HCEC 1CT (cell line): ENCODE measurements at places on chromosomes 12 and 14.

GRCh38 chr12:70628701-70629480 lies 8.3 kb downstream of the PTPRB start:
- no peak for DNase-seq

DNA sequence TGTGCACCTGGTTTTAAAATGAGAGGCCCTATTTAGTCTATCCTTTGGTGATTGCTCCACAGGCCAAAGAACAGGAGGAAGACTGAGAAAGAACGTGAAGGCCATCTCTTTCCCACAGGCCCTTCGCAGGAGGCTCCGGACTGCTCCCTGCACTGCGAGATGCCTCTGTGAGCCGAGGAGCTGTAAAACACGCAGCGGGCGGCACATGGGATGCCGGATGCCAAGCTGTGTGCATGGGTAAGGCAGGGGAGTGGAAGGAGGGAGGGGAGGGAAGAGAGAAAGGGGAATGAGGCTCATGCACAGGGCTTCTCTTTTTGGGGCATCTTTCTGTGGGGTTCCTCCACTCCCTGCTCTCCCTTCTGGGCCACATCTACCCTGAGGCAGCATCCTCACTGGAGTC lies 61.6 kb downstream of the SPTB start:
- DNase-seq: no peak

DNA sequence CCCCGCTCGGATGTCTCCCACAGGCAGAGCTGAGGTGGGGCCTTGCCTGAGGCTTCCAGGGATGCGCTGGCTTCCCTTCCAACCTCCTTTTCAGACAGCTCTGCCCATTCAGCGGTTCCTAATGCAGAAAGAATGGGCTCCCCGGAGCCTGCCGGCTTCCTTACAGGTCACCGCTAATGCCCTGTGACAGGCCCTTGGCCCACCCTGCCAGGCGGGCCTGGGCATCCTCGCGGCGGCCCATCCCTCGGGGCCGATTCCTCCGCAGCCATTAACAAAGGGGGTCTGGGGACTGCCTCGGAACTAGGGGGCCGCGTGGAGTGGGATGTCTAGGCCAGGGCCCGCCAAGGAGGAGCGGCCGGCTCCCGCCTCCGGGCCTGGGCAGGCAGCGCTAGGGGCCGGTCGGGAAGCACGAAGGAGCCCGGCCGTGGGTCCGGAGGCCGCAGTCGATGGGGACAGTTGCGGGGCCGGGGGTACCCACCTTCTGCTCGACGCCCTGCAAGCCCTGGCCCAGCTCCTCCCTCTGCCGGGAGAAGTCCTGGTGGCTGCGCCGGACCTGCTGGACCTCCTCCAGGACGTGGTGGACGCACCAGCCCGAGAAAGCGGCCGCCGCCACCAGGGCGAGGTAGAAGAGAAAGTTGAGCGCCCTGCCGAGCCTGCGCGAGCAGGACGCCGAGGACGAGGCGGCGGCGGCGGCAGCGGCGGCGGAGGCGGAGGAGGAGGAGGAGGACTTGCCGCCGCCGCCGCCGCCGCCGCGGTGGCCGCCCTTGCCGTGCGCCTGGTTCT lies 738 bp downstream of the CKAP4 start:
- peak; percentile 58 for DNase-seq

GRCh38 chr12:119693511-119693910 lies 25.6 kb downstream of the PRKAB1 start:
- no peak for DNase-seq

GRCh38 chr12:125249066-125249824 lies 184.0 kb downstream of the AACS start:
- no peak for DNase-seq

DNA sequence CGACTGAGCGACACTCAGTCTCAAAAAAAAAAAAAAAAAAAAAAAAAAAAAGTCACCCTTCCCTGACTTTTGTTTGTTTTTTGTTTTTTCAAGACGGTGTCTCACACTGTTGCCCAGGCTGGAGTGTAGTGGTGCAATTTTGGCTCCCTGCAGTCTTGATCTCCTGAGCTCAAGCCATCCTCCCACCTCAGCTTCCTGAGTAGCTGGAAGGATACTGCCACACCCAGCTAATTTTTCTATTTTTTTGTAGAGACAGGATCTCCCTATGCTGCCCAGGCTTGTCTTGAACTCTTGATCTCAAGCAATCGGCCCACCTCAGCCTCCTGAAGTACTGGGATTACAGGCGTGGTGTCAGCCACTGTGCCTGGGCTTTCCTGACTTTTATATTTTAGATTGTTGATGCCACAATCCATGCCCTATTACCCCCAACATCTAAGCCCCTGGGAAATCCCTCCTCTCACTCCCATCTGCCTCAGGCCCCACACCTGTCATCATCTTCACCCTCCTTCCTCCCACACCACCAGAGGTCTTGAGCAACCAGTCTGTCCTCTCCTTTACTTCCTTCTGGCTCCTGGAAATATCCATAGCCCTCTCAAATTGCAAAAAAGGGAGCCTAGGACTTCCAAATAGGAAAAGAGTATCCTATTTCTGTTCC lies 7.8 kb downstream of the IKZF4 start:
- no peak for DNase-seq

DNA sequence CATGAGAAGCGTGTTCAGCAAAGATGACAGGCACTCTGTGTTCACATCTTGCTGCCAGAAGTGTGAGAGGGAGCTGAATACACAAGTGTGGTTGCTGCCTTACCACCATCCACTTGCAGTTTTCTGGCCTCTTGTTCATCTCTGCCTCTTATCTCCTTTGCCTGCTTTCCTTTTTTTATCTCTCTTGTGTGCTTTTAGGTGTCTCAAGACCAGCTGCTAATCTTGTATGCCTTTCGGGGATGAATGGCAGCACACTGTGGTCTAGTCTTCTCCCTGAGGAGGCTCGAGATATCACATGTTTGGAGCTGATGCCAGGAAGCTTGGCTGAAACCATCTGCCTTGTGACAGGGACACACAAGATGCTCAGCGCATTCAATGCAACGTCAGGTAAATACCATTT lies 17.2 kb downstream of the FAM234B start:
- DNase-seq: no peak

DNA sequence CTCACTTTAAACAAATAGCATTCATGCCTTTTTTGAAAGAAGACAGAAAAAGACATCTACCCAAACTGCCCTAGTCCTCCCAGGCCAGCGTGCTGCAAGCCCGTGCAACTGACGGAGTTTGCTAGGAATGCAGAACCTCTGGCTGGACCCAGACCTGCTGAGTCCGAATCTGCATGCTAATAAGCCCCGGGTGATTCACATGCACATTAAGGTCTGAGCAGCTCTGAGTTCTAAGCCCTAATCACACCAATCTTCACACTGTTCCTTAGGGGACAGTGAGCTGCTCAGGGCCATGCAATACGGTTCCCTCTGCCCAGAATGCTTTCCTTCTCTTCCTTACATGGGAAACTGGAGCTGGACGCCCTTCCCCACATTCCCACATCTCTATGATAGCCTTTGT lies 25.2 kb downstream of the HAL start:
- DNase-seq: no peak

- DNase-seq: no peak
These were observed 75.0 kb downstream of the FAR2 start for GRCh38 chr12:29223956-29224543.

DNA sequence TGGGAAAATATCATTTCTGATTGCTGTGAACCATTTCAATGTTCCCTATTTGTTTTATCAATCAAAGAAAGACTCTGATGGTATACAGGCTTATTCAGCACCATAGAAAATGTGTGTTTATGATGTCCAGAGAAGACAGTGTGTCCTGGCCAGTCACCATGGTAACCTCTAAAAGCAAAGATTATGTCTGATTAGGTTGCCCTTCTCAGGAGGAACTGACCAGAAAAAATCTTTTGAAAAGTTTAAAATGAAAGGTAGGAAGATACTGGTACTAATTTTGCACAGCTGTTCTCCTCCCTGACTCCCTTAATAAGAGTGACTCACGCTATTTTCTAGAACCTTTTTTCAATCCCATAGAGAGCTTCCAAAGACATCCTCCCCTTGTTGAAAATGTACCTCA lies 391.8 kb upstream of the DCN start:
- peak; percentile 5 for DNase-seq

- peak; percentile 37 for DNase-seq
These were observed 57.4 kb upstream of the KCNJ8 start for GRCh38 chr12:21831791-21832344.

- no peak for DNase-seq
These were observed 39.0 kb downstream of the PAX9 start for GRCh38 chr14:36700651-36701050.

DNA sequence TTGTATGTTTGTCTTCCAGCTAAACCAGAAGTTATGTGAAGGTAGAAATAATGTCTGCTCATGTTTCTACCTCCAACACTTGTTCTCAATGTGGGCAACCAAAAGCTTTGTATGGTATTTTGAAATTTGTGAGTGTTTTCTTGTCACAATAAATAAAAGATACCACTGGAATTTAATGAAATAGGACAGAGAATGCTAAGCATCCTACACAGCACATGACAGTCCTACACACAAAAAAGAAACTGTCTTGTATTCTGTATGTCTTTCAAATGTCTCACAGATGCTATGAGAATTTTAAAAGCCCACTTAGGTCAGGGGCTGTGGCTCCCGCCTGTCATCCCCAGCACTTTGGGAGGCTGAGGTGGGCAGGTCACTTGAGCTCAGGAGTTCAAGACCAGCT lies 68.9 kb downstream of the RALGAPA1 start:
- no peak for DNase-seq

GRCh38 chr14:53874704-53875103 lies 81.9 kb downstream of the BMP4 start:
- DNase-seq: no peak

DNA sequence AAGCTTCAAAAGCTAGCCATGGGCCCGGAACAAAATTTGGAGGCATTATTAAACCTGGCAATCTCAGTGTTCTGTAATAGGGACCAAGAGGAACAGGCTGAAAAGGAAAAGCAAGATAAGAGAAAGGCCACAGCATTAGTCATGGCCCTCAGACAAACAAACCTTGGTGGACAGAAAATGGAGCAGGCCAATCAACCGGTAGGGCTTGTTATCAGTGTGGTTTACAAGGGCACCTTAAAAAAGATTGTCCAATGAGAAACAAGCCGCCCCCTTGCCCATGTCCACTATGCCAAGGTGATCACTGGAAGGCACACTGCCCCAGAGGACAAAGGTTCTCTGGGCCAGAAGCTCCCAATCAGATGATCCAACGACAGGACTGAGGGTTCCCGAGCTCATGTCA lies 653.9 kb upstream of the TMEM132C start:
- DNase-seq: no peak

- DNase-seq: no peak
These were observed 104.0 kb downstream of the STAB2 start for GRCh38 chr12:103691063-103691462.

GRCh38 chr14:64906022-64906421 lies 8.2 kb upstream of the CHURC1 start:
- DNase-seq: no peak

GRCh38 chr14:45251912-45252311 lies 1.1 kb downstream of the MIS18BP1 start:
- peak; percentile 32 for DNase-seq
